ENCODE measurements at places on chromosomes 6 and 20.

DNA sequence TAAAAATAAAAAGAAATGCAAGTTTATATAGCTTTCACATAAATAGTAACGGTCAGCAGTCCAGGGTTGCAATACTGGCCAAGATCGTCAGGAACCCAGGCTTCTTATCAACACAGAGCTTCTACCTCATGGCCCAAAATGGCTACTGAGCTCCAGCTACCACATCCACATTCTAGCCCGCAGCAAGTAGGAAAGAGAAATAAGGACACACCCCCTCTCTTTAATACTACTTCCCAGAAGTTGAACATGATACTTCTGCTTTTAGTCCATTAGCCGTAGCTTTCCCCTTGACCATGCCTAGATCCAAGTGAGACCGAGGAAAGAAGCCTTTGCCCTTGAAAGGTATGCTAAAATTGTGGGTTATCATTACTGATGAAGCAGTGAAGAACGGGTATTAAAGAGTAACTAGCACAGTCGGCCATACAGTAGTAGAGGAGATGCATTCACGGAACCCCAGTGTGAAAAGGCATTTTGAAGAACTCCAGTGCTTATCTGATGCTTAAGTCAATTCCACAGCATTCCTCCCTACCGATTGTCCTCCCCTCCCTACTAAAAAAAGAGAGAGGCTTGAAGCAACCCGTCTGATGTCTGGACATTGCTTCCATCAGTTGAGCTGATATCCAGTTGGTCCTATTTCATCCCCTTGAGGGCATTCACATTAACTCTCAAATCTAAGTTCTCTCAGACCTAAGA lies 226.9 kb upstream of the RREB1 start:
- no peak for DNase-seq

GRCh38 chr6:128886706-128887105 lies 3.8 kb downstream of the LAMA2 start:
- DNase-seq = no peak

- peak; percentile 56 for DNase-seq
These were observed 290.6 kb upstream of the ZNF337 start for GRCh38 chr20:25987073-25987927.

- no peak for DNase-seq
These were observed 211.5 kb upstream of the FKBP1C start for GRCh38 chr6:62999796-63000195.

Measured in stimulated activated CD4-positive, alpha-beta T cell treated with anti-CD3 and anti-CD28 coated beads, Interleukin-12 subunit alpha, Interleukin-12 subunit beta, amount 100 ng/mL, for 4 hours (primary cell).